ENCODE measurements at places on chromosomes 4 and X.

DNA sequence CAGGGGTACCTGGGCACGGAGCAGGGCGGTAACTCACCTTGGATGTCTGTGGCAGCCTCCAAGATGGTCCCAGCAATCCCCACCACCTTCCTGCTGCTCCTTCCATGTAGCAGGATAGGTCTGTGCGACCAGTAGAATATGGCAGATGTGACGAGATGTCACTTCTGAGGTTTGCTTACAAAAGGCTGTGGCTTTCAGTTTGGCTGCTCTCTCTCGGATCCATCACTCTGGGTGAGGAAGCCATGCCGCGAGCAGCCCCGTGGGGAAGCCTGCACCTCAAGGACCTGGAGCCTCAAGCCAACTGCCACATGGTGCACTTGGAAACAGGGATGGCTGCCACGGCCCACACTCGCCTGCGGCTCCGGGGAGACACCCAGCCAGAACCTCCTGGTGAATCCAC, 37.6 kb downstream of the WFS1 start:
- DNase-seq: no peak

DNA sequence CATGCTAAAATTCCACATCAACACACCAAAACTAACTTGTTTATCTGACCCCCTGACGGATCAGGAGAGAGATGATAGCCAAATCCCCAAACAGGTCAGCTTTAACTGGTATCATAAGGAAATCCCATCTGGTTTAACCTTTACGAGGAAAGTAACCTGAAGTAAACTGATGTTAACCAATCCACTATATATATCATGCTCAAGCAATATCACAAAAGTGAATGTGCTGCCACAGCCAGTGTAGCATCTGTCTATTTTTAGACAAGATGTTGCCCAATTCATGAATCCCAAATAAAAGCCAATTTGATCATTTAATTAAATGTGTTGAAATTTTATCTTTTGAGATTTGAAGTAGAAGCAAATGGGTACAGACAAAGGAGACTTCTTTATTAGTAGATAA, 44.5 kb downstream of the EGF start:
- no peak for DNase-seq

DNA sequence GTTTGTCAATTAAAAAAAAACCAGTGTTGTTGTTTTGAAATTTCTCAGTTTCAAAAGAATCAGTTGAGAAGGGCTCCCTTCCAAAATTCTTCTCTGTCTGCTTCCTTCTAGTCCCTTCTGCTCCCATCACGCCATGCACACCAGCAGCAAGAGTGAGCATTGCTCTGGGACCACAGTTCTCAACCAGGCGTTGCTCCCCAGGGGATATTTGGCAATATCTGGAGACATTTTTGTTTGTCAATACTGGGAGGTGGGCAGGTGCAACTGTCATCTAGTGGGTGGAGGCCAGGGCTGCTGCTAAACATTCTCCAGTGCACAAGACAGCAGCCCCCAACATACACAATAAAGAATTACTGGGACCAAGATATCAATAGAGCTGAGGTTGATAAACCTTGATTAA, 74.8 kb upstream of the EGFL6 start:
- DNase-seq: no peak

GRCh38 chrX:16665089-16665488, 15.1 kb downstream of the S100G start:
- DNase-seq: no peak

DNA sequence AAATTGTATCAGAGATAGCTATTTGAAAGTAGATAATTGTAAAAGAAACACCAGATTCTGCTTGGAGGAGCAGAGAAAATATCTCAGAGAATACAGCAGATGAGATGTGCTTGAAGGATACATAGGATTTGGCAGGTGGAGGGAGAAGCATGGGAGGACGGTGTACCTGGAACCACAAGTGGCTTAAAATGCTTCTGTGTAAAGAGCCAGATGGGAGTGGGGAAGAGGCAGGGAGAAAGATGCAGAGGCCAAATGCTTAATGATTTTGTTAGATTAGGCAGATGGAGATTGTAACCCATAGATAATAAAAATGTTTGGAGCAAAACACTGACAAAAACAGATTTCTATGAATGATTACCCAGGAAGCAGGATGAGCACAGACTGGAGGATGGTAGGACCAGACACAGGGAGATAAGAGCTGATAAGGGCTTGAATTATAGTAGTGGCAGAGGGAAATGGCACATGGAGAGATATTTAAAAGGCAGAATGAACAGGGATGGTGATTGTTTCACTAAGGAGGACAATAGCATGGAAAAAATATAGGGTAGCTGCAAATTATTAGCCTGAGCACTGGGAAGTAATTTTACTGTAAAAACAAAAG, 145.7 kb upstream of the TBC1D9 start:
- DNase-seq: no peak

DNA sequence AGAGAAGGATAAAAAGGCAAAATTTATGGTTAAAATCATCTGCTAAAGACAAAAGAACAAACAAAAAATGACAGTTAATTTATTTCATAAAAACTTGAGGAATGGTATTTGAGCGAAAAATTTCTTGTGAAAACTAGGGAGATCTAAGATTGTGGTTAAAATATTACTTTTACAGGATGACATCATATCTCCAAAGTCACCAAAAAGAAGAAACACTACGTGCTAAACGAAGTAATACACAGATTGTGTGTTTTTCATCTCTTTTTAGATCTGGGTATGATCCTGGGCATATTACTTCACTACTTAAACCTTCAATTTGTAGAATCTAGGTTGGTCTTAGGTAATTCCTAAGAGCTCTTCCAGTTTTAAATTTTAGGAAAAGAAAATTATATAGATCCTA, 107.7 kb downstream of the CAMK2D start:
- no peak for DNase-seq

GRCh38 chrX:50721764-50722521, 92.1 kb downstream of the SHROOM4 start:
- no peak for DNase-seq

DNA sequence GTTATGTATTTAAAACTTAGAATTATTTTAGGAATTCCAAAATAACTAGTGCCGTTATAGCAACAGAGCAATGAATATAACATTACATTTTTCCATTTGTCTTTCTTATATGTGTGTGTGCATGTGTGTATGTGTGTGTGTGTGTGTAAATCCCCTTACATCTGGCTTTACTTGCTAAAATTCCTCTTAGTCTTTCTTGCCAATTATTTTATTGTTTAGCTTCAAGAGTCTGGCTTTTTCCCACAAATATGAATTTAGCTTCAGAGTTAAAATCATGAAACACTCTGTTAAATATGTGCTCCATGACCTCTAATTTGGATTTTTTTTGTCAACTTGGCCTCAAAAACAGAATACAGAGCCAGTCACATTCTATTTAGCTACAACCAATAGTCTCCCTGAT, 18.9 kb downstream of the FGF13 start:
- DNase-seq: no peak

GRCh38 chr4:123304151-123304964, 92.2 kb upstream of the SPRY1 start:
- no peak for DNase-seq

- DNase-seq: no peak
Measured at GRCh38 chrX:132443196-132444135, 45.4 kb downstream of the MBNL3 start.

GRCh38 chr4:115310641-115311040, 197.2 kb upstream of the NDST4 start:
- no peak for DNase-seq

GRCh38 chr4:26822546-26822945, 38.1 kb upstream of the STIM2 start:
- no peak for DNase-seq

GRCh38 chr4:25958110-25958509, 44.1 kb downstream of the SMIM20 start:
- no peak for DNase-seq

DNA sequence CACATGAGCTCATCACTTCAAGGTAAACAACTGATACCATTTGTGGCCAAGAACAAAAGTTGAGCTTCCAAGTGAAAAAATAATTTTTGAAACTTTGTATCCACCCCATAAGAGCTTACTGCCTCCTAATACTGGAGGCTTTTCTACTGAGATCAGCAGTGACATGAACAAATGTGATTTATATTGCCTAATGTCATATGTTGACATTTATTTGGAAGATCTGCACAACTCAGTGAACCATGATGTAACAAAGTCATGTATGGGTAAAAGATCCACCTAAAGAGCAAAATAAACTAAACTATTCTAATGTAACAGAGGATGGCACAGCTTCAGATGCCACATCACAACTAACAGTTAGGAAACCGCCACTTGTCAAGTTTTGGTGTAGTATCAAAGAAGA, 65.8 kb downstream of the AFAP1 start:
- no peak for DNase-seq

Measured in BJ (cell line).